ENCODE measurements at places on chromosomes 12 and 14.

GRCh38 chr12:120264904-120265472, 542 bp downstream of the PXN start:
- DNase-seq = no peak

- DNase-seq = peak; percentile 54
Measured at GRCh38 chr12:95548539-95549391, 2.5 kb downstream of the USP44 start.

DNA sequence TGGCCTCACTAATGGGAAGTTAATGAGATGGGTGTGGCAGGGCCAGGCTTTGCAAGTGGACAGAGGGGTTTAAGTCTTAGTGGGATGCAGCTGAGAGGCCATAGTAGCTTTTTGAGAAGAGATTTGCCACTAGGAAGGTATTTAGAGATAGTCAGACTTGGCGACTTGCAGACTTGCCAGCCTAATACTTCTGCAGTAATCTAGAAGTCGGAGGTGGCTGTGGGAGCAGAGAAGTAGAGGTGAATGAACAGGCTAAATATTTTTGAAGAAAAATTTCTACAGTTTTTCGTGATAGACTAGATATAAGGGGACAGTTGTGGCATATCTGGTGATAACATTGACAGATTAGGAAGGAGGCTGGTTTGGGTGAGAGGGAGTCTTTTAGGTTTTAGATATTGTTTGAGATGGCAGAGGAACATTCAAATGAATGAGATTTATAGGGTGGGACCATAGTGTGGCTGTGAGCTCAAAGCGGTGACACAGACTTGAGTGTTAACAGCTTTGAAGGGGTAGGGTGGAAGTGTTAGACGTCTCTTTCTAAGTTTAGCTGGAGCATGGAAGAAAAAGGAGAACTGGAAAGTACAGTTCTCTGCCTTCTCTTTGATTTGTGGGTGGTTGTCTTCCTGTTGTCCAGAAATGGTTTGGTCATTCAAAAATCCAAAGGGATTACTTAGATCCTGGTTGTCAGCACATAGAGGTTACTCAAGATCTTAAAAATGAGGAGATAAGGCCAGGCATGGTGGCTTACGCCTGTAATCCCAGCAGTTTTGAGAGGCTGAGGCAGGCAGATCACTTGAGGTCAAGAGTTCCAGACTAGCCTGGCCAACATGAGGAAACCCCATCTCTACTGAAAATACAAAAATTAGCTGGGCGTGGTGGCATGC, 44.9 kb downstream of the MAPKAPK5 start:
- DNase-seq = no peak

- no peak for DNase-seq
Measured at GRCh38 chr14:102197317-102197853, 57.7 kb downstream of the WDR20 start.

- no peak for DNase-seq
Measured at GRCh38 chr12:116539905-116540482, 19.2 kb upstream of the MAP1LC3B2 start.

GRCh38 chr14:101033006-101033405, 129.5 kb upstream of the RTL1 start:
- DNase-seq = no peak

DNA sequence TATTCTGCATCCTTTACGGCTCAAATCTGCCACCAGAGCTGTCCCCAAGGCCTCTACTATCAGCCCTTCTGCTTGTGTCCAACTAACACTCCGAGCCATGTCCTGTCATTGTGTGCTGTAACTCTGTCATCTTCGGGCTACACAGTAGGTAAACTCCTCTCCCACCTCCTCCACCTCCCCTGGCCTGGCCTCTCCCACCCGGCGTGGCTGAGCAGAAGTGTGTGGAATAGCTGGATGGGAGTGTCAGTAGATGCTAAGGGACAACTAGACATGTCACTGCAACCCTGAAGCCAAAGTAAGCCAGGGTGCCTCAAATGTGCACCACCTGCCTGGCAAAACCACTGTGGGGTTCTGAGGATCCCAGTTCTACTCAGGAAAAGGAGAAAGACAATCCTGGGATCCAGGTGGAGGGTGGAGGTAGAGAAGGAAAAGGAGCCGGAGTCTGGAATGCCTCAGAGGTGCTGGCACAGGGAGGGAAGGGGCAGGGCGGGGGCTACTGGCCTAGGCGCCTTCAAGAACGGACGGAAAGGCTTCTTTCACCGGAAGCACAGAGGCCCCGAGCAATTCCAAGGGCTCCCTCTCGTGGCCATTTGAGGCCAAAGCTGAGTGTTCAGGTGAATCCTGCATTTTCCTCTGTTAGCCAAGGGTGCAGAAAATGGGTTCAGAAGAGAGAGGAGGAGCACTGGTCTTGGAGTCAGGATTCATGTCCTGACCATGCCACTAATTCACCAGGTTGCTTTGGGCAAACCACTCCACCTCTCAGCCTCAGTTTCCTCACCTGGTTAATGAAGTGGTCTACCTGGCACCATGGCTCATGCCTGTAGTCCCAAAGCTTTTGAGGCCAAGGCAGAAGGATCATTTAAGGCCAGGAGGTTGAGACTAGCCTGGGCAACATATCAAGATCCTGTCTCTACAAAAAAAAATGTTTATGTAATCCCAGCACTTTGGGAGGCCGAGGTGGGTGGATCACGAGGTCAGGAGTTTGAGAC, 20.5 kb upstream of the FAM181A start:
- DNase-seq = peak; percentile 29

GRCh38 chr14:102826161-102826560, 48.9 kb downstream of the TRAF3 start:
- no peak for DNase-seq

DNA sequence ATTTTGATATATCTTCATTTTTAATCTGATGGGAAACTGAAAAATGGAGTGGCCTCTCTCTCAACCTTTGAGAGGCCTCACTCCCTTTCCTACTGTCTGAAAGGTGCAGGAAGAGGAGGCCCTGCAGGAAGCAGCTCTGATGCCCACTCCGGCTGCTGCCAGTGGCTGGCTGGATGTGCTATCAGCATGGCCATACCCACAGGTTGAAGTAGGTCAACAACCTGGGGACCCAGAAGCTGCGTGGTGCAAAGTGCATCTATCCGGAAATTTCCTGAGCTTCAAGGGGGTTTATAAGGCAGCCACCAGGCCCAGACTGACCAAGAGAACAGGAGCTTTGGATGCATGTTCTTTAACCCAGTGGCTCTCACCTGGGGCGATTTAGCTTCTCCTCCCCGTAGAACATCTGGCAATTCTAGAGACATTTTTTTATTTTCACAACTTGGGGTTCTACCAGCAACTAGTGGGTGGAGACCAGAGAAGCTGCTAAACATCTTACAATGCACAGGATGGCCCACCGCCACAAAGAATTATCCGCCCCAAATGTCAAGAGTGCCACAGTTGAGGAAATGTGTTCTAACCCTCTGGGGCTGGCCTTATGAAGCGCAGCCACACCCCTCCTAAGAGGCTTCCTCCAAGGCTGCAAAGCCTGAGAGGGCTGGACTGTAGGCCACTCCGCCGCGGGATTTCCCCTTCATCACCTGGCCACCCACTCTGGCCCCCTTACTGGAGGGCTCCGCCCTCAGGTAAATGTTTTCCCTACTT, 8.2 kb upstream of the BATF start:
- DNase-seq = no peak

GRCh38 chr14:100570726-100571454, 16.3 kb downstream of the BEGAIN start:
- no peak for DNase-seq

DNA sequence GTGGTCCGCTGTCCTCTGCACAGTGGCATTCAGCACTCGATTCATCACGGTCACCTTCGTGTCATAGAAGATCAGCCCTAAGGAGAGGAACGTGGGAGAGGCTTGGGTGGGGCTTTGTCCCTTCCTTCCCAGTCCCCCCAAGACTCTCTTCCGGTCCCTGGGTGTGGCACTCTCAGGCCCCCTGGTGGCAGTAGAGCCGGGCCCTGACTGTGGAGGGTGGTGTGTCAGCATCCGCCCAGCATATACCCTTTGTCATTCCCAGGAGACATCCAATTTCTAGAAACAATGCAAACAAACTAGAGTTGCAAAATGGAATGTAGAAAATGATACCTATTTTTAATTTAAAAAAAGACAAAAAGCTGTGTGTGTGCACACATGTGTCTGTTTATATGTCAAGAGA, 45.0 kb downstream of the TRAFD1 start:
- peak; percentile 11 for DNase-seq

GRCh38 chr12:98912401-98912974, 267.4 kb downstream of the APAF1 start:
- DNase-seq = no peak

GRCh38 chr12:77816196-77816595, 14.5 kb upstream of the NAV3 start:
- no peak for DNase-seq

DNA sequence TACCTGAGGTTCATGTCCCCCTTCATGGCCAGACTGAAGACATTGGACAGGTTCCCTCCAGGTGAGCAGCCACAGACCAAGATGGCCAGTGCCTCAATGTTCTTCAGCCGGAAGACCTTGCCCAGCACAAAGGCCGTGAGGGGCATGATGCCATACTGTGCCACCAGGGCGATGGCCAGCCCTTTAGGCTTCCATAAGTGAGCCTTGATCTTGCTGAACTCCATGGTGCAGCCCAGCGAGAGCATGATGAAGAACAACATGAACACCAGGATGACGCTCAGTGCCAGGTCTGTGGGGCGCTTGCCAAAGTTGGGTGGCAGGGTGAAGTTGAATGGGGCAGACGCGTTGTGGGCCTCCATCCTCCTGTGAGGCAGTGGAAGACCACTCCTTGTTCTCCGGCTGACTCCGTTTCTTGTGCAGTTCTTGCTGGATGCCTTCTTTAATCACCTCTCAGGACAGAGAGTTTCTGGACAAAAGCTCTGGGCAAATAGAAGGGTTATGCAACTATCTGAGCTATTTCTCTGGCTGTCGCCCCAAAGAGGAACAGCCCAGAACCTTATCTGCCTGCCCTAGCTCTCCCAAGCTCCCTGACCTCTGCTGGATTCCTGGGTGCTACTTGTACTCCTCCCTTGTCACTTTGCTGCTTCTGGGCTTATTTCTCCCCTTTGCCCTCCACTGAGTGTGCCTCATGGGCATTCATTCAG, at the start of gene SLC10A1:
SLC10A1 (minus strand) TSS at position 445 of the 704 bp plus-strand sequence; CDS start at position 359, 86 bp downstream.
- DNase-seq = no peak

DNA sequence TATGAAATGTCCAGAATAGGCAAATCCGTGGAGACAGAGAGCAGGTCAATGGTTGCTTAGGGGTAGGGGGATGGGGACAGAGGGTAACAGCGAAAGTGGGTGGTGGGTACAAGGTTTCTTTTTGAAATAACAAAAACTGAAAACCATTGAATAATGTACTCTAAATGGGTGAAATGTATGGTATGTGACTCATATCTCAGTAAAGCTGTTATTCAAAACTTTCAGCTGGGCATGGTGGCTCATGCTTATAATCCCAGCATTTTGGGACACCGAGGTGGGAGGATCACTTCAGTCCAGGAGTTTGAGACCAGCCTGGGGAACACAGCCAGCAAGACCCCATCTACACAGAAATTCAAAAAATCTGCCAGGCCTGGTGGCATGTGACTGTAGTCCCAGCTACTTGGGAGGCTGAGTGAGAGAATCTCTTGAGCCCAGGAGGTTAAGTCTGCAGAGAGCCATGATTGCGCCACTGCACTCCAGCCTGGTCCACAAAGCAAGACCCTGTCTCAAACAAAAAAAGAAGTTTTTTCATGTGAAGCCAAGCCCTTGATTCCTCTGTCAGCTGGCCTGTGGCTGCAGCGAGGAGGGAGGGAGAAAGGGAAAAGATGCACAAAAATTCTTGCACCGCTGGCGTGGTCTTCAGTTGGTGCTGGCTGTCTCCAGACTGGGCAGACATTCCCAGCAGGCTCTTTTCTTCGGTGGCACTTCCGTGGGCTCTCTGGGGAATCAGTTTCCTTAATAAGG, 248.2 kb downstream of the SLC41A2 start:
- DNase-seq = no peak

DNA sequence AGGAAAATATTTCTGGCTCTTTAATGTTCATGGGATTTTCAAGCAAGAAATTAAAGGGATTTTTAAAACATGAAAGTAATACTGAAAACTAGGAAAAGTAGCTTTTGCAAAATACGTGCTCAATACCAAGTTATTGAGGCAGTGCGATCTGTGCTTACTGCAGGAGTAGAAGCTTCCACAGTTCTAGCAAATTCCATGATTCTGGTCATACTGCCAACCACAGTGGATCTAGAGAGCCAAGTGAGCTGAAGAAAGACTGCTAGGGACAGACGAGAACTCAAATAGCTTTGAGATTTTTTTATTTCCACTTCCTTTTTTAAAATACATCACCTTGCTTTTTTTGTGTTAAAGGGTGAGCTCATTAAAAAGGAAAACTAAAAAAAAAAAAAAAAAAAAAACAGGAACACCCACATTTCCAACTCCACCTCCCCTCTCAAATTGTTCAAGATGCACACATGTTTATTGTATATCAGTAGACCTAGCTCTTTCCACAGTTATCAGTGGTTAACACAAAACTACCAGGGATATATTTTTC, 26.2 kb downstream of the EGLN3 start:
- no peak for DNase-seq

GRCh38 chr14:32364941-32365340, 35.8 kb downstream of the AKAP6 start:
- DNase-seq = no peak

GRCh38 chr12:129984106-129984505, 80.3 kb upstream of the TMEM132D start:
- DNase-seq = no peak

DNA sequence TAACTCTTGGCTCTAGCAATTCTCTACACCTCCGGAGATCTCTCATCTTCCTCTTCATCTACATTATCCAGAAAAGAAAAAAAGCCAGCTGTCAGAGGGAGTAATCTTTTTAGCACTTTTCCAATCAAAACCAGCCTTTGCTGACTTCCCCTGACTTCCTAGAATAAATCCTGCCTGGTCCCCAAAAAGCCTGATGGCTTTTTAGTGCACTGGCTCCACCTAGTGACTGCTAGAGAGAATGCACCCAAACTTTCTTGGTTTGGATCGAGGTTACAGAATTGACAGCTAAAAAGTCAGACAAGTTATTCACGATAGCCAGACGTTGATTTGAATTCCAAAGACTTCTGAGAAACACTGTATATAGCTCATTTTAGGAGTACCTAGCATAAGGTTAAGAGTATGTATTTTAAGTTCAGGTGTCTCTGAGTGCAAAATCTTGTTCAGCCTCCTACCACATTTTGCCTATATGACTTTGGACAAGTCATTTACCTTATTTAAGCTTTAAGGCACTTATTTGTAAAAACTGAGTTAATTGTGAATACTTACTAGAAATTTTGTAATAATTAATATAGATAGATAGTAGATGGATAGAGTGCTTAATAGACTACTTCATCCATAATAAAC, 185.7 kb upstream of the GRIN2B start:
- no peak for DNase-seq

- DNase-seq = no peak
Measured at GRCh38 chr12:68497702-68498101, 113.0 kb upstream of the RAP1B start.
